Lung (tissue), 17 donors: ENCODE measurements at places on chromosomes 7 and 10. TPM values are rescaled to one million over a fixed set of nuclear protein-coding genes. Genes with fewer than 3 reads are reported as not detected.

GRCh38 chr10:122557516-122557915, 3.0 kb upstream of the DMBT1 start:
- H3K4me1 ChIP-seq = peaks cover 6% of the 10 kb centered on the region
- H3K36me3 ChIP-seq = no peaks in the 10 kb centered on the region
- peaks cover 5% of the 10 kb centered on the region for H3K27me3 ChIP-seq

GRCh38 chr7:41053820-41054219, 649.1 kb downstream of the INHBA start:
- DNase-seq = no peak
- H3K4me1 ChIP-seq = no peaks in the 10 kb centered on the region

MGAM2 gene
- not detected for polyA plus RNA-seq

GRCh38 chr7:2475678-2476015, 551 bp downstream of the GRIFIN start:
- no peaks in the 10 kb centered on the region for H3K27me3 ChIP-seq
- no peak overlapping the region for H3K27ac ChIP-seq
- no peaks in the 10 kb centered on the region for H3K36me3 ChIP-seq
- H3K4me3 ChIP-seq = no peak overlapping the region
- DNase-seq = no peak

RAB11FIP2 gene
- polyA plus RNA-seq = 6.3 TPM

GRCh38 chr7:18212758-18213157, 185.1 kb upstream of the PRPS1L1 start:
- no peaks in the 10 kb centered on the region for H3K36me3 ChIP-seq
- H3K4me3 ChIP-seq = no peak overlapping the region
- DNase-seq = peak; percentile 93
- H3K27me3 ChIP-seq = no peaks in the 10 kb centered on the region
- peaks cover 15% of the 10 kb centered on the region for H3K4me1 ChIP-seq

MAT1A gene
- 0.30 TPM for polyA plus RNA-seq

DNA sequence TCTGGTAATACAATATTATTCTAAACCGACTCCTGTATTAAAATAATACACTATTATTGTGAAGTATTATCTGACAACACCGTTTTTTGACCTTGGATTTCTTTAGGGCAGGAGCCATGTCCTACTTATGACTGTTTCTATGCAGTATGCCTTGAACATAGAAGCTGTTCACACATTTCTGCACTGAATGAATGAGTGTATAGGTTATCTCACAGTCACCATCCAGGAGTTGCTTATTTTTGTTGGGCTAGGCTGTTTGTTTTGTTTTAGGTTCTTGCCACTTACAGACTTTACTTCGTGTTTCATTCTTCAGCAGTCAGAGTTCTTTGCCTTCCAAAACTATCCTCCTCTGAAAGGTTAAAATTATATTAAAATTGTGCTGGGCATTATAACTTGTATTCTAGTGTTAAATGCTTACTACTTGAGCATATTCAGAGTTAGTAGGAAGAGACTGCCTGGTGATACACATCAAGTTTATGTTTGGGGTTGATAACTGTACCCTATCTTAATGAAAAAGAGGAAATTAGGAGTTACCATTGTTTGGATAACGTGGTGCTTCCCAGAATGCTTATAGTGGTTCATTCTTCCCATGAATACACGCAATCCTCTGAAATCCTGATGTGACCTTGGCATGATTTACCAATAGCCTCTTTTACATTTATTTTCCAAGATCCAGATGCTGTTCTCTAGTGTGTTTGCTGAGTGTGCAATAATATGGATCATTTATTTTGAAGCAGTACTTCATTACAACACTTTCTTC, 1.7 kb downstream of the RALA start:
- DNase-seq = no peak
- H3K36me3 ChIP-seq = no peaks in the 10 kb centered on the region
- H3K4me1 ChIP-seq = peaks cover 41% of the 10 kb centered on the region
- no peaks in the 10 kb centered on the region for H3K27me3 ChIP-seq

- DNase-seq = no peak
- no peaks in the 10 kb centered on the region for H3K27me3 ChIP-seq
- no peak overlapping the region for H3K27ac ChIP-seq
- no peaks in the 10 kb centered on the region for H3K36me3 ChIP-seq
- H3K4me1 ChIP-seq = peaks cover 24% of the 10 kb centered on the region
These were observed 38.9 kb downstream of the PARD3 start for GRCh38 chr10:34776090-34776690.

DNA sequence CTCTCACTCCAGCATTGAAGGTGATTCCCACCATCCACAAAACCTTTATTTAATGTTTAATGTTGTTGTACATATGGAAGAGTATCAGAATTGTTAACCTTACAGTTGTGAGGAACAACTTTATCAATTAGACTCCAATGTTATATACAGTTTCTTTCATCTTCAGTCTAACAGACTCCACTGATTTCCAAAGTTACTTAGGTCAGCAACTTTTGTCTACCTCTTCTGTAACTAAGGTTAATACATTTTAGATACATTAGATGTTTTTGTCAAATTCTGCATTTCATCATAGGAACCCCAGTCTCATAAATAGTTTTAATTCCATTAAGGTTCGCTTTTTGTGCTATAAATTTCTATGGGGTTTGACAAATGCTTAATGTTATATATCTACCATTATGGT, 223.9 kb upstream of the POM121L12 start:
- no peaks in the 10 kb centered on the region for H3K27me3 ChIP-seq
- DNase-seq = no peak
- no peaks in the 10 kb centered on the region for H3K4me1 ChIP-seq
- H3K4me3 ChIP-seq = no peak overlapping the region

SFTPA1 gene
- polyA plus RNA-seq = 3,653 TPM

UNC5B gene
- 7.2 TPM for polyA plus RNA-seq

- no peaks in the 10 kb centered on the region for H3K36me3 ChIP-seq
- H3K4me1 ChIP-seq = no peaks in the 10 kb centered on the region
- no peak overlapping the region for H3K27ac ChIP-seq
- no peak for DNase-seq
- H3K4me3 ChIP-seq = no peak overlapping the region
These were observed 573.5 kb downstream of the KIF20B start for GRCh38 chr10:90274721-90275468.

HOXA3 gene
- polyA plus RNA-seq = 1.9 TPM

GRCh38 chr10:75967491-75967890, 536.1 kb downstream of the LRMDA start:
- H3K27me3 ChIP-seq = no peaks in the 10 kb centered on the region
- no peak overlapping the region for H3K4me3 ChIP-seq
- DNase-seq = no peak

SLIT1 gene
- polyA plus RNA-seq = 0.39 TPM

EVX1 gene
- polyA plus RNA-seq = not detected

ZNF239 gene
- 2.1 TPM for polyA plus RNA-seq

- no peak for DNase-seq
- no peaks in the 10 kb centered on the region for H3K27me3 ChIP-seq
- H3K4me3 ChIP-seq = no peak overlapping the region
- H3K27ac ChIP-seq = no peak overlapping the region
These were observed 32.8 kb upstream of the TAS2R16 start for GRCh38 chr7:123028339-123028738.

DNA sequence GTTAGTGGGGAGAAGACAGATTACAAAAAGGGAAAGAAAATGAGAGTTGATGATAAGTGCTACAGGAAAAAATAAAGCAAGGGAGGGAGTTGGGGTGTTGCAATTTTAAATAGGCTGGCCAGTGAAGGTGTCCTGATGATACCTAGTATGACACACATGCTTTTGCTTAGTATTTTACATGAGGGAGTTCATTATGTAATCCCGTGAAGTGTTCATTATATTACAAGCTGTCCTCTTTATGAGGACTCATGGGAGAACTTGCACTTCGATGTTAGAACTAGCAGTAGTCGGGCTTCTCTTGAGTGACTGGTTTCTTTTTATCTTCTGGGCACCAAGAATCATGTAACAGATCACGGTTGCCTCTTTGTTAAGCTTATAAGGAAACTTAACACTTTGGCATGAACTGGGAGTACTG, 102.3 kb upstream of the MTPN start:
- H3K27me3 ChIP-seq = no peaks in the 10 kb centered on the region
- H3K4me1 ChIP-seq = no peaks in the 10 kb centered on the region
- H3K27ac ChIP-seq = no peak overlapping the region
- H3K4me3 ChIP-seq = no peak overlapping the region
- no peak for DNase-seq

DNA sequence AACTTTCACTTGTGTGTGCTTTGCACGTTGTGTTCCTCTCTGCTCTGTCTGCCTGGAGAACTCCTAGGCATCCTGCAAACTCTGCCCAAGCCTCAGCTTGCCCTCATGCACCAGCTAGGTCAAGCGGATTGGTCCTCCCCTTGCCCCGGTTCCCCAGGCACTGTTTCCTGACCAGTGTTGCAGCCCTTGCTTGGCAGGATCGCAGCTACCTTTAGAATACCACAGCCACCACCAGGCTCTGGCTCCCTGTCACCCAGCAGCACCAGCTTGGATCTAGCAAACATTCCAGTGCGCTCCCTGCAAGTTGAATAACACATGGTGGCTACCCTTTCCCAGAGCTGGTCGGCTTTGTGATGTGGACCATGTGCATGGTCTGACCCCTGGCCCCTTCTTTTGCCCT, 19.0 kb downstream of the ZMIZ1 start:
- H3K4me3 ChIP-seq = no peak overlapping the region
- no peaks in the 10 kb centered on the region for H3K27me3 ChIP-seq
- peaks cover 22% of the 10 kb centered on the region for H3K4me1 ChIP-seq
- peak overlapping the region; percentile 7 for H3K27ac ChIP-seq

ADARB2 gene
- 0.22 TPM for polyA plus RNA-seq

DNA sequence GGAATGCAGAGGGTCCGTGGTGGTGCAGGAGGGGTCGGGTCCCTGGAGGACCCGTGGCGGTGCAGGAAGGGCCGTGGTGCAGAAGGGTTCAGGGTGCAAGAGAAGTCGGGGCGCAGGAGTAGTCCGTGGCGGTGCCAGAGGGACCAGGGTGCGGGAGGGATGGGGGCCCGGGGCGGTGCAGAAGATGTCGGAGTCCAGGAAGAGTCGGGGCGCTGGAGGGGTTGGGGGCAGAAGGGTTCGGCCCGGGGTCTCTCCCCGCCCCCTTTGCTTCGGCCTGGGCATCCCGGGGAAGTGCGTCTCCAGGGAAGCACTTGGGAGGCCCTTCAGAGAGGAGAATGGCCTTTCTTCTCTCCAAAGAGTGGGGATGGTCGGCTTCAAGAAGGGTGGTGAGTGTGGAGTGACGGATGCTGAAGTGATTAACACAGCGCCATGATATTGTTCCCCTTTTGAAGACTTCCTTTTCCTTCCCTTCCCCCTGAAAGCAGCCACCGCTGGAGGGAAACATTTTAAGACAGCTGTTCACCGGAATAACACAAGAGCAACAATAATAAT, 997 bp downstream of the WDR37 start:
- no peaks in the 10 kb centered on the region for H3K36me3 ChIP-seq
- peak overlapping the region; percentile 100 for H3K27ac ChIP-seq
- peaks cover 7% of the 10 kb centered on the region for H3K4me1 ChIP-seq
- no peaks in the 10 kb centered on the region for H3K27me3 ChIP-seq
- DNase-seq = peak; percentile 30
- peak overlapping the region; percentile 100 for H3K4me3 ChIP-seq

IKZF1 gene
- 16.3 TPM for polyA plus RNA-seq

GRCh38 chr10:125000366-125001312, 58.7 kb downstream of the ZRANB1 start:
- DNase-seq = peak; percentile 69
- peaks cover 19% of the 10 kb centered on the region for H3K4me1 ChIP-seq
- peak overlapping the region; percentile 18 for H3K27ac ChIP-seq
- no peaks in the 10 kb centered on the region for H3K27me3 ChIP-seq

DNA sequence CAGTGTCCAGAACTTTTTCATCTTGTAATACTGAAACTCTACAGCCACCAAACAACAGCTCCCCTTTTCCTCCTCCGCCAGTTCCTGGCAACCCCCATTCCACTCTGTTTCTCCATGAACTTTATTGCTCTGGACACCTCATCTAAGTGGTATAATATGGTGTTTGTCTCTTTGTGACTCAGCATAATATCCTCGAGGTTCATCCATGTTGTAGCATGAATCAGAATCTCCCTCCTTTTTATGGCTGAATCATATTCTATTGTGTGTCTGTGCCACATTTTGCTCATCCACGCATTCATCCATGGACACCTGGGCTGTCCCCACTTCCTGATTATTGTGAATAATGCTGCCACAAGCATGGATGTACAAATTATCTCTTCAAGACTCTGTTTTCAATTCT, 124.4 kb upstream of the FGFR2 start:
- H3K4me1 ChIP-seq = no peaks in the 10 kb centered on the region
- H3K4me3 ChIP-seq = no peak overlapping the region
- no peak for DNase-seq
- H3K27me3 ChIP-seq = no peaks in the 10 kb centered on the region
- no peak overlapping the region for H3K27ac ChIP-seq
- no peaks in the 10 kb centered on the region for H3K36me3 ChIP-seq

GRCh38 chr10:95183271-95184230, 10.5 kb upstream of the ACSM6 start:
- H3K27ac ChIP-seq = peak overlapping the region; percentile 72
- H3K4me1 ChIP-seq = no peaks in the 10 kb centered on the region
- peak; percentile 87 for DNase-seq

GRCh38 chr10:101817337-101818118, 716 bp downstream of the OGA start:
- peak; percentile 98 for DNase-seq
- peak overlapping the region; percentile 83 for H3K4me3 ChIP-seq
- H3K27ac ChIP-seq = peak overlapping the region; percentile 94
- peaks cover 10% of the 10 kb centered on the region for H3K36me3 ChIP-seq

DNA sequence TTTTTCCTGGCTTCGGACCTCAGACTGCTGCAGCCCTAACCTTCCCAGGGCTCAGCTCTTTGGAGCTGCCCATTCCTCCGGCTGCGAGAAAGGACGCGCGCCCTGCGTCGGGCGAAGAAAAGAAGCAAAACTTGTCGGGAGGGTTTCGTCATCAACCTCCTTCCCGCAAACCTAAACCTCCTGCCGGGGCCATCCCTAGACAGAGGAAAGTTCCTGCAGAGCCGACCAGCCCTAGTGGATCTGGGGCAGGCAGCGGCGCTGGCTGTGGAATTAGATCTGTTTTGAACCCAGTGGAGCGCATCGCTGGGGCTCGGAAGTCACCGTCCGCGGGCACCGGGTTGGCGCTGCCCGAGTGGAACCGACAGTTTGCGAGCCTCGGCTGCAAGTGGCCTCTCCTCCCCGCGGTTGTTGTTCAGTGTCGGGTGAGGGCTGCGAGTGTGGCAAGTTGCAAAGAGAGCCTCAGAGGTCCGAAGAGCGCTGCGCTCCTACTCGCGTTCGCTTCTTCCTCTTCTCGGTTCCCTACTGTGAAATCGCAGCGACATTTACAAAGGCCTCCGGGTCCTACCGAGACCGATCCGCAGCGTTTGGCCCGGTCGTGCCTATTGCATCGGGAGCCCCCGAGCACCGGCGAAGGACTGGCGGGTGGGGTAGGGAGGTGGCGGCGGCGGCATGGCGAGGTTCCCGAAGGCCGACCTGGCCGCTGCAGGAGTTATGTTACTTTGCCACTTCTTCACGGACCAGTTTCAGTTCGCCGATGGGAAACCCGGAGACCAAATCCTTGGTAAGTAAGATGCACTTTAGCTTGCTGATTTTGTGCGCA, at the start of gene PLXDC2:
Gene PLXDC2 (plus strand): TSS at position 22 of the 820 bp plus-strand sequence.
- no peaks in the 10 kb centered on the region for H3K27me3 ChIP-seq
- peaks cover 16% of the 10 kb centered on the region for H3K4me1 ChIP-seq
- no peaks in the 10 kb centered on the region for H3K36me3 ChIP-seq
- H3K4me3 ChIP-seq = peak within 1 kb of the TSS; percentile 65

- no peak overlapping the region for H3K4me3 ChIP-seq
- no peaks in the 10 kb centered on the region for H3K4me1 ChIP-seq
- no peaks in the 10 kb centered on the region for H3K36me3 ChIP-seq
- H3K27me3 ChIP-seq = no peaks in the 10 kb centered on the region
- DNase-seq = no peak
These were observed 732.0 kb downstream of the XPNPEP1 start for GRCh38 chr10:109191341-109191740.

ZNF117 gene
- 4.9 TPM for polyA plus RNA-seq

GRCh38 chr10:29811751-29812427, 177.1 kb upstream of the SVIL start:
- peak overlapping the region; percentile 64 for H3K27ac ChIP-seq
- peak; percentile 61 for DNase-seq
- H3K27me3 ChIP-seq = no peaks in the 10 kb centered on the region
- H3K36me3 ChIP-seq = no peaks in the 10 kb centered on the region
- no peaks in the 10 kb centered on the region for H3K4me1 ChIP-seq
